Anterior cingulate cortex (tissue), 58 donors: ENCODE measurements at places on chromosomes 3 and 15.

DNA sequence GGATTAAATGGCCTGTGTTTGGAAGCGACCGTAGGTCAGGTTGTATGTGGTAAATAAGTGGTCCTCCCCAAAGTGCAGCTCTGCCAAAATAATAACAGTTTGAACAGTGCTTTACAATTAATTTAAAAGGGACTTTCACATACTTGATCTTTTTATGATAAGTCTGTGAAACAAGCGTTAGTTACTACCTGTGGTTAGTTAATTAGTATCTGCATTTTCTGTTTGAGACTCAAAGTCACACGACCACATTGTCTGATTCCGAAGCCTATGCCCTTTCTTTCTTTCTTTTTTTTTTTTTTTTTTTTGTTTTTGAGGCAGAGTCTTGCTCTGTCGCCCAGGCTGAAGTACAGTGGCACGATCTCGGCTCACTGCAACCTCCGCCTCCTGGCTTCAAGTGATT is 45.1 kb downstream of the ATG7 start:
- DNase-seq: no peak

DNA sequence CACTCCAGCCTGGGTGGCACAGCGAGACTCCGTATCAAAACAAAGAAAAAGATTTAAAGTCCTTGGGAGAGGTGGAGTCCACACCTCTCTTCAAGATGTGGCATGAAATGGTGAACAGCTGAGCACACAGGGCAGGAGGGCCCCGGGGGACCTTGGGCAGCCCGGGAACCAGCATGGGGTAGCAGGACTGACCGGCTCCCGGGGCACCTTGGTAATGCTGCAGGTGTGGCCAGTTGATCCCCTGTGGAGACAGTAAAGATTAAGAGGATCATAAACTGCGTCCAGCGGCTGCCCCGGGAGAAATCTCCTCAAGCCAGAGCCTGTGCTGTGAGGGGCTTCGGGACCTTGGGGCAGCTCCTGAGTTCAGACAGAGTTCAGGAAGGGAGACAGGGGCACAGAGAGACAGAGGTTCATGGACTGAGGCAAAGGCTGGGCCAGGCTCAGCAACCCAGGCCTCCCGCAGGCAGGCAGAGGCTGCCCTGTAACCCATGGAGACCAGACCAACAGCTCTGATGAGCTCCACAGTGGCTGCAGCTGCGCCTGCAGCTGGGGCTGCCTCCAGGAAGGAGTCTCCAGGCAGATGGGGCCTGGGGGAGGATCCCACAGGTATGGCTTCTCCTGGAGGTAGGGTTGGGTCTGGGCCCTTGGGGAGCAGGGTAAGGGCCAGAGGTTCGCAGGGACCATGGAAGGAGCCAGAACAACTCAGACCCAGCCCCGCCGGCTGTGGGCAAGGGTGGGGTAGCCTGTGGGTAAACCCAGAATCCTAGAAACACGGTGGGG is at the start of gene NR2E3:
Gene NR2E3 (plus strand): TSS at position 299 of the 780 bp plus-strand sequence. CDS start 190 bp downstream, at position 489.
- DNase-seq: no peak

GRCh38 chr3:43624619-43625305 is 3.0 kb upstream of the ANO10 start:
- no peak for DNase-seq

DNA sequence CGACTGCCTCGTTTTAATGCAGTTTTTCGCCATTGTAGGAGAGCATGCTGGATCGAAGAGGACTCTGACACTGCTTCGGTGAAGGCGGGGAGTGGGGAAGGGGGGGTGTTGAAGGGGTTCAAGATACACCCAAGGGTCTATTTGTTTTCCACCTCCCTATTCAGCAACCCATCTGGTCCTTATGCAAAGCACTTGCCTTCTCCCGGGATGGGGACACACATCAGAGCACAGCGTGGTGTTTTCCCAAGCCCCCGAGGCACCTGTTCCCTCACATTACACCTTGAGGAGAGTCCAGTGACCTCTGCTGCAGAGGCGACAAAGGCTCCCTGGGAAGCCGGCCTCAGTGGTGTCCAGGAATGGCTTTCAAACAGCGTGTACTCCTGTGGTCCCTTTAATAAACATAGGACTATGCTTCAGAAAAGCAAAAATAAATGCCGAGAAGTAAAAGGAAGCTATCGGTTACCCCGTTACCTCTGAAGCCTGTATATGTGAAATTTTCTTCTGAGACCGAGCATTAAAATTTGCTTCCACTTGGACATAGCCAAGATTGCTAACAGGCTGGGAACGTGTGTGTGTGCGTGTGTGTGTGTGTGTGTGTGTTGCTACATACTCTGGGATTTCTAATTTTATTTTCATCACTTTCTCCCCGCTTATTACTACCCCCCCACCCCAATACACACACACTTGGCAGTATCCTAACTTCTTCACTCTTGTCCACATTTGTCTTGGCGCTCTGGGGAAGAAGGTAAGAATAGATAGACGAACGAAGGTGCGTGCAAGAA is 53.2 kb downstream of the CCDC54 start:
- DNase-seq: no peak

DNA sequence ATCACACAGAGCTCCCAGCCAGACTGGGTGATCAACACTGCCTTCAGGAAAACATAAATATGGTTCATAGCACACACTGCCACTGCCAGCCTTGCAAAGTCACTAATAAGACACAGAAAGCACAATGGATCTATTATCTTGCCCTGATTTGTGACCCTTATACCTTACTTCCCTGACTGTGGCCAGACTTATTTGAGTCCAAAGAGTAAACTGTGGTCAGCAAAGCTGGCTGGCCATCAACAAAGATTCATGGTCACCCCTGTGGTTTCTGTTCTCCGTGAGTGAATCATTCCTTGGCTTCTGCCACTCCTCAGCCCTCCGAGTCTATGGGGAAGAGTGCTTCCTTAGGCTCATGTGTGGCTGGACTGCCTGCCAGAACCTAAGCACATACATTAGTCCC is 437.7 kb downstream of the RAP2B start:
- no peak for DNase-seq

DNA sequence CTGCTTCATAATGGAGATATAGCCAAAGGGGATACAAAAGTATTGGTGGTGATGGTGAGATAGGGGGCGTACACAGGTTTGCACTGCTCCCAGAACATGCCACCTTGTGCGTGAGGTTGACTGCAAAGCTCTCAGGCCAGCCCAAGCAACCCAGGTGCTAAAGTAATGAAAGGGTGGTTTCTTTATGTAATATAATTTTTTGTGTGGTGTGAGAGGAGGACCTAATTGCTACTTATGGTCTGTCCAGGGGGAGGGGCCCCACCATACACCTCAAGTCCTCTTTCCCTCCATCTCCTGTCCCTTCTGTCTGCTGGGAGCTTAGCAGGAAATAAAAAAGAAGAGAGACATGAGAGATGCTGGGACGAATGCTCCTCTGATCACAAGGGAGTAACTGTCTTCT is 53.8 kb downstream of the STARD5 start:
- DNase-seq: no peak

DNA sequence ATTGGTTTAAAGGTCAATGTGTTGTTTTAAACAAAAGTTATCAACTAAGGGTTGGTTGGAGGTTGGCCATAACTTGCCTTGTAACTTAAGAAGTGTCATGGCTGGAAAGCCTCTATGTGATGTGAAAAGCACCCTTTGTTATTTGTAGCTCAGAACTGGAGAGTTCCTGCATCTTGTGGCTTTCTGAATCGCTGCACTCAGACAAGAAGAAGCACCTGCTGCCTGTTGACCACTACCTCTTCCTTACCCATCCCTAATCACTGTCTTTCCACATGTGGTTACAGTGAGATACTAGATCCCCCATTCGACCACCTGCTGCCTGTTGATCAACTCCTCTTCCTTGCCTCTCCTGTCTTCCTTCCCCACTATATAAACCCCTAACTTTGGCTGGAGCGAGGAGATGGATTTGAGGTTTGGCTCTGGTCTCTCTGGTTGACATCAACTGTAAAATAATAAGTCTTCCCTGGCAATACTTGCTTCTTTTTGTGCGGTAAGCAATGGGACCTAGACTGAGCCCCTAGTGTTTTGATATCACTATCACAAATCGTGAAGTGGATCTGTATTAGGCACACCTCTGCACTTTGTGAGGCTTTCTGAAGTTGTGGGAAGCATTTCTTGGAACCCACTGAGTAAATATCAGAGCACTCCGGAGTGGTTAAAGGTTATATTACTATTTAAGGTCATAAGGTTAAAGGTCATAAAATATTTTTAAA is 13.8 kb downstream of the RPL39L start:
- DNase-seq: no peak

DNA sequence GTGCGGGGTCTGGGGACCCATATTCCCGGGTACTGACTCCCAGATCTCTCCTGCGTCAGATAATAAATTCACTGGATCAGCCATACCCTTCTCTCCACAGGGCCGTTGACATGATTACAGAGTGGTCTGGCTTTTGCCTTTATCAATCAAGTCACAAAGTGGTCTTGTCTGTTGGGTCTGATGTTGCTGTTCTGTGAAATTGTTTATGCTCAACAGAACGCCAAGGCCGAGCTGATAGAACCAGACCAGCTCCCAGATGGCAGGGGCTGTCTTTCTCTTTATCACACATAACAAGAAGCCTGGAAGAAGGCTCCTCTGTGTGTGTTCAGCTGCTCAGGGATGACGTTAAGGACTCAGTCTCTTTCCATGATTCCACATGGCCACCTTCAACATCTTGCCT is 751 bp upstream of the DCLK3 start:
- no peak for DNase-seq
